ENCODE measurements at places on chromosomes 1 and 21.
A peak's percentile ranks its signal among the peaks of the same experiment; 100 is the strongest.

DNA sequence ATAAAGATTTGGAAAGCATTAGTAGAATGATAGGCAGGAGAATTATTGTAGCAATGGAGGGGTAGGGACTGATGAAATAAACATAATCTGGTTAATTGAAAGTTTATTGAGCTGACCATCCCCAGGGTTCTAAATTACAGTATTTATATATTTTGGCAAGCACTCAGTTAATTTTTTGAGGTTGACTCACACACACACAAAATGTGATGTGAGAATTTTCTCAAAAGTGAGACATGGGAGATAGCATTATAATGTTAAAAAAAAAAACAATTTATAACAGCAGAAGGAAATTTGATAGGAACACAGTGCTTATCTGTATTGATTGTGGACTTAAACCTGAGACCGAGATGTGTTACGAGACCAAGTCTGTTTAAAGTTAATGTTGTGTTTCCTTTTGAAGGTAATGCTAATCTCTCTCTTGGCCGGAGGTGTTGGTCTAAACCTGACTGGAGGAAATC, 24.6 kb downstream of the TRIM45 start:
- DNase-seq, result no peak

DNA sequence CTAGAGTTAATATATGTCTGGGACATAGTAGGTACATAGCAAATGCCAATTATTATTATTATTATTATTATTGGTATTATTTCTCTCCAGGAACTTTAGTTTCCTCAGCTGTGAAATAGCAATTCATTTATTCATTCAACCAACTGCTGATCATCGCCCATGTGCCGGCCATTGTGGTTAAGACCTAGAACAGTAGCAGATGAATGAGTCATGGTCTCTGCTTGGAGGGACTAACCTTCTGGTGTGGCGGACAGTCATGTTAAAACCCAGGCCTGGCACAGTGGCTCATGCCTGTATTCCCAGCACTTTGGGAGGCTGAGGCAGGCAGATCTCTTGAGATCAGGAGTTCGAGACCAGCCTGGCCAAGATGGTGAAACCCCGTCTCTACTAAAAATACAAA, 23.8 kb upstream of the LDLRAP1 start:
- no peak for DNase-seq

GRCh38 chr1:246503341-246503740, 3.7 kb downstream of the SMYD3 start:
- peak; percentile 44 for DNase-seq

GRCh38 chr1:53651356-53651755, 87.6 kb downstream of the GLIS1 start:
- DNase-seq, result no peak

DNA sequence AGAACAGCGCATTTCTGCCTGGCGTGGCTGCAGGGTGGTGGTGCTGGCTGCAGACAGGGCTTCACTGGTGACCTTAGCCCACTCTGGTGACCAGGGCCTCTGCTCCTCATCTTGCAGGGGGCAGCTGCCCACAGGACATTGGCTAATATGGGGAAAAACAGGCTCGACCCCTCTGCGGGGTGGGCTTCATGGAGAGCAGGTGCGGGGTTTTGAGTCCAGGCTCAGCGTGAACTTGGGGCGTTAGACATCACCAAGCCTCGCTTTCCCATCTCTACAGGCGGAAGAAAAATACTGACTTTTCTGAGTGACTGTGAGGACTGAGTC, 24.4 kb downstream of the LHX4 start:
- DNase-seq, result no peak

DNA sequence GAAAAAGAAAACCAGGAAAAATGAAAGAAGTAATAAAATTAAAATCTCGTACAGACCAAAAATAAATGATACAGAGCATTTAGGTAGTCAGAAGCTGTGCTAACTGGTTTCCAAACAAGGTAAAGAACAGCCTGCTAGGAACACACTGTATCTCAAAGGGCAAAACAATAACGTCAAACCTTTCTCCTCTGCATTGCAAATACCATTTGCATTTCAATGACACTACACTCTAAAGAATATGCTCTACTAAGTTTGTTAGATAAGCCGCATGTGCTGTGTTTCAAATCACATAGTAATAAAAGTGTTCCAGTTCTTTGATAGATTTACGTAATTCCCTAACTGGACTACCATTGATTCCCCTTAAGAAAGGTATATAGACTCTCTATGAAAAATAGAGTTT, 648.8 kb downstream of the PLA2G4A start:
- DNase-seq, result no peak
